ENCODE measurements at places on chromosomes 1 and 21.

- peak; percentile 83 for DNase-seq
Observed at GRCh38 chr1:170214117-170215032, 68.6 kb downstream of the NTMT2 start.

GRCh38 chr1:208652296-208653160, 408.3 kb upstream of the PLXNA2 start:
- DNase-seq, result peak; percentile 39

GRCh38 chr1:100366209-100366525, 13.9 kb downstream of the CDC14A start:
- DNase-seq, result no peak

DNA sequence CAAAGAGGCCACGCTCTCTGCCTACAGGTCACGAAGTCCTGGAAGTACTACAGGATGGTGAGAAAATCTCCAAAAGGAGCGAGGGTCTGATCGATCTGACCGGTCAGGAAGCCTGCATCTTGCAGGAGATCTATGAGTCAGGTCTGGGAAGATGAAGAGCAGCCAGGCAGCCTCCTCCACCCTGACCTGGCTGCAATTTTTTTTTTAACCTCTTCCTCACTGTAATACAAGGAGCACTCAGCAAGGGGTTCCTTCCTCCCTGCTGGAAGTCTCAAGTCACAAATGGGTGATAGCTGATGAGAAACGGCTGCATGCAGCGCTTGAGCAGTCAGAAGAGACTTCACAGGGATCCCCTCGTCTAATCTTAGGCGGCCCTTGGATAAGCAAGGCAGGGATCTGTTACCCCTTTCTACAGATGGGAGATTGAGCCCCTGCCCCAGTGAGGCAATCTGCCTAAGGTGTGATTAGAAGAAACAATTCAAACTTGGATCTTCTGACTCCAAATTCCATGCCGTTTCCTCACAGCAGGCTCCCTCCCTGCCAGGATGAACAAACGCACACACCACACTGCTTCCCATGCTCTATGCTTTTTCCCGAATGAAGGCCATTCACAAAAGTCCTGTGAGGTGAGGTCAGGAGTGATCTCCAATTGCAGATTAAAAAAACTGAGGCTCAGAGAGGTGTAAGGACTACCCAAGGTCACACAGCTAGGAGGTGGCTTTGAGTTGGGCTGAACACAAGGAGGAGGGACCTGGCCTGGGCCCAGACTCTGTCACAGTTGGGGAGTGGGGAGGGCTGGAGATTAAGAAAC, 48.3 kb downstream of the ECE1 start:
- DNase-seq, result no peak

- DNase-seq, result no peak
Observed at GRCh38 chr1:93652323-93652949, 29.2 kb downstream of the BCAR3 start.

GRCh38 chr1:213008564-213008963, 7.1 kb downstream of the ANGEL2 start:
- peak; percentile 64 for DNase-seq

DNA sequence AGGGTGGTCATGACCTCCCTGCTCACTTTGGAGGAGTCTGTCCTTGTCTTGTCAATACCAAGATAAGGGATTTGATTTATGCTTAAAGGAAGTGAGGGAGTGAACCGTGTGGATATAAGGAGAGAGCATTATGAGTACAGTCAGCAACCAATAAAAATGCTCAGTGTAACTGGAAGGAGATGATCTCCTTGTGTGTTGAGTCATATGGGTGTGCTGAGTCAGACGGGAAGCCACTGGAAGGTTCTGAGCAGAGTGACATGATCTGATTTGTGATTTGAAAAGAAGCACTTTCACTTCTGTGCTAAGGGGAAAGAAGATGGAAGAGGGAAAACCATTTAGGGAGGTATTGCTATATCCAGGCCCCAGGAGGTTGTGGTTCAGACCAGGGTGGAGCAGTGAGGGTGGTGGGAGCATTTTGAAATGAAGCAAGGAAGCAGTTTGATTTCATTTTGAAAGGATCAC, 2.5 kb upstream of the BCL10 start:
- peak; percentile 81 for DNase-seq

GRCh38 chr1:10848109-10848684, 51.8 kb upstream of the CASZ1 start:
- no peak for DNase-seq

GRCh38 chr1:21659099-21659923, 9.8 kb downstream of the RAP1GAP start:
- DNase-seq, result peak; percentile 57

DNA sequence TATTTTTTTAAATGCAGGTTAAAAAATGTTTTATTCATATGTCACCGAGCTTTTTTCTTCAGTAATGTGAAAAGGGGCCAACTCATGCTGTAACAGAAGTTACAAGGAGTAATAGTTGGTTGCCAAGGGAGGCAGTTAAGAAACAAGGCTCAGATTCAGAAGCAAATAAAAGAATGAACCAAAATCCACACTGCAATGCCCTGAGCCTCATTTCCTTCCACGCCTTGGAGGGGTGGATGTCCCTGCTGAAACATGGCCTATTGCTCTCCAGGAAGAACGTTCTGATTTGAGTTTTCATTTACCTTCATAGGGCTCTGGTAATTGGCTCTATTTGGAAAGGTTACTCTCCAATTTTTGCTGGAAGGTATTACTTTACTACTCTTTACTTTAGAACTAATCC, 24.4 kb downstream of the ALG14 start:
- DNase-seq, result no peak

Measured in MV-4-11 (cell line).